ENCODE measurements at places on chromosomes 3 and 15. TPM values are rescaled to one million over a fixed set of nuclear protein-coding genes. Genes with fewer than 3 reads are reported as not detected.

The PXYLP1 gene
- 3.9 TPM for total RNA-seq

The DPPA2 gene
- not detected for total RNA-seq

The IQCF2 gene
- total RNA-seq = not detected

The RLBP1 gene
- total RNA-seq = not detected

The UBA7 gene
- total RNA-seq = 6.7 TPM

The HTR3E gene
- total RNA-seq = not detected

The LSAMP gene
- not detected for total RNA-seq

The ITPKA gene
- 0.44 TPM for total RNA-seq

The MYEF2 gene
- 7.9 TPM for total RNA-seq

The TM4SF18 gene
- not detected for total RNA-seq

The STOML1 gene
- 18.3 TPM for total RNA-seq

The RARB gene
- not detected for total RNA-seq

The EMC7 gene
- 51.8 TPM for total RNA-seq

The CCR4 gene
- not detected for total RNA-seq

The KNL1 gene
- 32.8 TPM for total RNA-seq

The MESP2 gene
- total RNA-seq = 0.88 TPM

The BTLA gene
- total RNA-seq = not detected

The HLTF gene
- total RNA-seq = 21.4 TPM

The PRSS50 gene
- not detected for total RNA-seq

The SPSB4 gene
- total RNA-seq = not detected

The RASL12 gene
- total RNA-seq = not detected

The ADGRG7 gene
- total RNA-seq = not detected

The SLC28A1 gene
- total RNA-seq = not detected

The PLCL2 gene
- total RNA-seq = 1.7 TPM

Data from foreskin keratinocyte (primary cell).